ENCODE measurements at places on chromosomes 3 and 15.

DNA sequence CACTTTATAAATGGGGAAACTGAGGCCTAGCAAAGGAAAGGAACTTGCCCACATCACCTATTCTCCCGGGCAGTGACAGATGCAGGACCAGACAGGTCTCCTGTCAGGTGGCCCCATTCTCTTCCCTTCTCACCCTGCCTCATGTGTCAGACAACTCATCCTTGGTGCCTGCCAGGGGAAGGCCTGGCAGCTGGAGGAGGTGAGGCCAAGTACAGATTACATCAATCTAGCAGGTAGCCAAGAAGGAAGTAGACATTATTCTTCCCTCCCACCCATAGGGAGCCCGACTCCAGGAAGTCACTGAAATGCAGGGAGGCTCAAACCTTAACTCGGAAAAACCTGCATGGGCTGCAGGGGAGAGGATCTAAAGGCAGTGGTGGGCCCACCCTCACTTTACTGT is 39.6 kb downstream of the DAPK2 start:
- no peak for DNase-seq

- DNase-seq = peak; percentile 69
These were observed 68.8 kb downstream of the SCN5A start for GRCh38 chr3:38580450-38581382.

GRCh38 chr3:29026286-29026685 is 254.6 kb upstream of the RBMS3 start:
- DNase-seq = no peak

- DNase-seq = no peak
These were observed 657 bp downstream of the PATL2 start for GRCh38 chr15:44710236-44711095.

- no peak for DNase-seq
These were observed 283.8 kb upstream of the NR2F2 start for GRCh38 chr15:96046620-96047240.

GRCh38 chr15:84081391-84082168 is 154.0 kb upstream of the GOLGA6L4 start:
- no peak for DNase-seq

- DNase-seq = no peak
These were observed 104.7 kb downstream of the UNC13C start for GRCh38 chr15:54082836-54083492.

DNA sequence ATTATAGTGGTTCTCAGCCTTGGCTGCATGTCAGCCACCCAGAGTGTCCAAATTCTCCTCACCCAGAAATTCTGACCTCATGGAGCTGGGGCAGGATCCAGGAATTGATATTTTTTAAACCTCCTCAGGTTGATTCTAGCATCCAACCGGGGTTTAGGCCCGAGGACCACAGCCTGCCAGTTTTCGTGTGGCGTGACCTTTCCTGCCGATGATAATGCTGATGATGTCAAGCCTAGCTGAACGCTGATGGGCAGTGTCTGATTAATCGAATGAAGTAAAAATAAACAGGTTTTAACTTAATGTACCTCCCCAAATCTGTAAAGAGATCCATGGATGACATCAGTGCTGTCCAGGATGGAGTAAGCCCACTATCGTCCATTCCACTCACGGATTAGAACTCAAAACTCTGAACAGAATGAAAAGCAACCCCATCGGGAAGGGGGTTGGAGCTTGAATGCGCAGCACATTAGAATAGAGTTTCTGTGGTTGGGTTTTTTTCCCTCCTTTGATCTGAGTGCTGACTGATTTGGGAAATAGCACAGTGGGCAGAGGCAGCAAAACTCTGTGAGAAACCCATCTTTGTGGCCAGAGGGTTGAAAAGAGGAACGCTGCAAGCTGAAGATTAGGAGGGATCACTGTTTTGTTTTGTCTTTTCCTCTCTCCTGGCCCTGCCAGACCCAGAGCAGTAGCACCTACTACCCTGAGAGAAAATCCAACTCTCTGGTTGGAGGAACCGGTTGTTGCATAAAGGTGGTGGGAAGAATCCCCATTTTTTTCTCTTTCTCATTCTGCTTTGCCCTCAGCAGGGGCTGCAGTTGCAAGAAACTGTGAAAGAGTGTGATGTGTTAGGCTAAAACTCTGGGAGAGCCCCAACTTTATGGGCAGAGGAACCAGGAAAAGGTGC is 153.9 kb downstream of the APBA2 start:
- no peak for DNase-seq

GRCh38 chr3:66851894-66852613 is 146.1 kb upstream of the KBTBD8 start:
- no peak for DNase-seq

DNA sequence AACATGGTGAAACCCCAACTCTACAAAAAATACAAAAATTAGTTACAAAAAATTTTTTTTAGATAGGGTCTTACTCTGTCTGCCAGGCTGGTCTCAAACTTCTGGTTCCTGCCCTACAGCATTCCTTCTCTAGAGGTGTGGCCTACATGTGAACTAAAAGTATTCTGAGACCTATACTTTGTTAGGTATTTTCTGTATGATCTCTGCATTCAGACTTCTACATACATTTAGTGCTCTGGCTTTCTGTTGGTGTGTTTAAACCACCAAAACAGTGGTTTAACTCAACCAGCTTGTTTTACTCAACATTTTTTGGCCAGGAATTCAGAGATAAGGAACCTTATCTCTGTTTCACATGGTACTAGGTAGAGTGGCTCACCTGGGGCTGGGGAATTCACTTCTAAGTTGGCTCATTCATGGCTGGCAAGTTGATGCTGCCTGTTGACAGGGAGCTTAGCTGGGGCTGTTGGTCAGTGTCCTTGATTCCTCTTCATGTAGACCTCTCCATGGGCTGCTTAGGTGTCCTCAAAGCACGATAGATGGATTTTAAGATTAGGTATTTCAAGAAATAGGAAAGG is 41.4 kb upstream of the BSN start:
- DNase-seq = no peak

DNA sequence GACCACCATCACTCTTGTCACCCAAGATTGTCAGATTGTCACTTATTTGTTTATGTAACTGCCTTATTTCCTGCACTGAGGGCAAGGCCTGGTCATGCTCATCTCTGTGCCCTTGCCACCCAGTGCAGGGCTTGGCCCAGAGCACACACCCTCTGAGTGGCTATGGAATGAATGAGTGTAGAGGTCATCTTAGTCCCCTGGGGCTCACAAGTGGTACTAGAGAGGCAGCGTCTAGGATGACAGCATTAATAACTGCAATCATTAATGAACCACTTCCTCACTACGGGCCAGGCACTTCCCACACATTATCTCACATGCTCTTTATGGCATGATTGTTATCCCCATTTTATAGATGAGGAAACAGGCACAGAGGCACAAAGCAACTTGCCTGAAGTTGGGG is 117.0 kb downstream of the SMAD6 start:
- peak; percentile 11 for DNase-seq

DNA sequence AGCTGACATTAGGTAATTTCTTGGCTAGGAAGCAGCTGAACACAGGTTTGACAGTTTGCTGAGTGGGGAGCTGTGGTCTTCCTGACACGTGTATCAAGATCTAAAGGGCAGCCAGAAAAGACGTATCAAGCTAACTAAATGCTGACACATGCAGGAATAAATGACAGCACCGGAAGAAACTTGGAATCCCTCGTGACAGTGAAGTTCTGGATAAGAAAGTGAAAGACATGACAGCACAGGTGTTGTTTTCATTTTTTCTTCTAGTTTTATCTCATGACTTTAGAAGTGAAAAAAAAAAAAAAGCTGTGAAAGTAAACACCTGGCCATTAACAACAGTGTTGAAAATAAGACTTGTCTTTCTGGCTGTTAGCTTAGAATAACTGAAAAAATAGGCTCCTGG is 48.7 kb downstream of the FGF7 start:
- no peak for DNase-seq

- DNase-seq = no peak
These were observed 188.1 kb downstream of the CHST2 start for GRCh38 chr3:143307613-143308183.

DNA sequence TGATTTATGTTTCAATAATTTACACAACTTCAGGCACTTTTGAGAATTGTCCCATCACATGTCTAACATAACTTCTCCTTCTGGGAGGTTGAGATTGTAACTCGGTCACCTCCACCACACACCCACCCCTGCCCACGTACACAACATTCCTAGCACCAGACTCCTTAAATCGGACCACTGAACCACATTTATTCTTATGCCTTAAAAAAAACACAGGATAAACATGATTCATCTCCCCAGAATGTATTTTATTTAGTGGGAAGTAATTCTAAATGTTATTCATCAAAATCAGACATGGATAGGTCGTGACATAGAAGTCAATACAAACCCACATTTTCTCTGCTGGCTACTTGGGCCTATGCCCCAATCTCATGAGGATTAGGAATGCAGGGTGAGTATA is 3.0 kb downstream of the SNTN start:
- DNase-seq = no peak

DNA sequence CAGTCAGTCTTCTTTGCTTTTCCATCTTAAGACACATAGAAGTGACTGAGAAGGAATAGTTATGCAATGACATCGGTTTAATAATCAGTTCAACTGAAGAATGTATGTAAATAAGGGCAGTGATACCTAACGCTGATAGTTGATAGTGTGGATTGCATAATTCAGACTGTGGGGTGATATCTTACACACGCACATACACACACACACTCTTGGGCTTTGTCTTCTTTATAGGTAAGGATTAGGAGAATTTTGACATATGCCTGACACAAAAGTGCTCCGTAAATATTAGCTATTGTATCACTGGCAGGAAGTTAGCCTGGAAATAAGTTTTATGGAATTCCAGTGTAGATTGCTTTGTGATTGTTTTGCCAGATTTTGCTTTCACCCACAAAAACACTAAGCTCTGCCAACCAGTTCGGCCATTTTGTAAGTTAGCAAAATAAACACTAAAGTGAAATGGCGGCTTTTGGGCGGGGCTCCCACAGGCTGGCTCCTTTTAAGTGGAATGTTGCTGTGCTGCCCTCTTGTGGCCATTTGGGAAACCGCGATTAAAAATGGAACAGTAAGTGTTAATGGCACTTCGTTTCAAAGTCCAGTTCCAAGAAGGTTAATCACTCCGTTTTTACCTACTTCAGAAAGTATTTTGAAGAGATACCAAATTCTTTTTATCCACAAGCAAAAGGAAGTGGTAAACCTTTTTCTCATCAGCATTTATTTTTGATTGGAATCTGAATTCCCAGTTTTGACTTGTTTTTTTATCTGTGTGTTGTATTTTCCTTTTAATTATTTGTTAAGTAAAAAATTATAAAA is 17.7 kb downstream of the CHD2 start:
- DNase-seq = peak; percentile 98

GRCh38 chr3:71066849-71067261 is 516.7 kb downstream of the FOXP1 start:
- DNase-seq = no peak

GRCh38 chr3:29083081-29083480 is 197.8 kb upstream of the RBMS3 start:
- DNase-seq = no peak

DNA sequence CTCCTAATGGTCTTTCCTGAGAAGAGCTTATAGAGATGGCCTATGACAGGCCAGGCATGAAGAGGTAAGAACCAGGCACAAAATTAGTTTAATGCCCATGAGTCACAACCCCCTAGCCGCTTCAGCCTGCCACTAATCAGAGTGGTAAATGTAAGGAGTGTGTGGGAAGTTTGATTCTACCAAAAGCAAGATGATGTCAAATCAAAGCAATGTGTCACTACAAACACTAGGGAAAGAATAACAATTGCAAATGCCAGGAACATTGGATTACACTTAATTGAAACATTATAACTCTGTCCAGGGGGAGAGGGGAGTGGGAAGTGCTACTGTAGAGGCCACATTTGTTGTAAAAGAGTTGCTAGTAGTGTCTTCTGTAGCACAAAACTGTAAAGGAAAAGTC is 596.6 kb upstream of the AGTR1 start:
- no peak for DNase-seq

- no peak for DNase-seq
These were observed 7.3 kb downstream of the NEK4 start for GRCh38 chr3:52763466-52763865.

DNA sequence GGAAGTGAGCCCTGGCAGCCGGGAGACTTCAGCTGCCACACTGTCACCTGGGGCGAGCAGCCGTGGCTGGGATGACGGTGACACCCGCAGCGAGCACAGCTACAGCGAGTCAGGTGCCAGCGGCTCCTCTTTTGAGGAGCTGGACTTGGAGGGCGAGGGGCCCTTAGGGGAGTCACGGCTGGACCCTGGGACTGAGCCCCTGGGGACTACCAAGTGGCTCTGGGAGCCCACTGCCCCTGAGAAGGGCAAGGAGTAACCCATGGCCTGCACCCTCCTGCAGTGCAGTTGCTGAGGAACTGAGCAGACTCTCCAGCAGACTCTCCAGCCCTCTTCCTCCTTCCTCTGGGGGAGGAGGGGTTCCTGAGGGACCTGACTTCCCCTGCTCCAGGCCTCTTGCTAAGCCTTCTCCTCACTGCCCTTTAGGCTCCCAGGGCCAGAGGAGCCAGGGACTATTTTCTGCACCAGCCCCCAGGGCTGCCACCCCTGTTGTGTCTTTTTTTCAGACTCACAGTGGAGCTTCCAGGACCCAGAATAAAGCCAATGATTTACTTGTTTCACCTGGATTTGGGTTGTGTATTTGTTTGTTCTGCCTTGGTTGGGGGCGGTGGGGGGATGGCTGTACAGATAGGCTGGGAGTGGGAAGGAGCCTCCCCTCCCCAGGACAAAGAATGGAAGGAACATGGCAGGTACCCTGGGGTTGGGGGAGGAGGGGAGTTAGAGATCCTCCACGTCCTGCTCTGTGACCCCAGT is 2.9 kb upstream of the GRM2 start:
- DNase-seq = peak; percentile 38

DNA sequence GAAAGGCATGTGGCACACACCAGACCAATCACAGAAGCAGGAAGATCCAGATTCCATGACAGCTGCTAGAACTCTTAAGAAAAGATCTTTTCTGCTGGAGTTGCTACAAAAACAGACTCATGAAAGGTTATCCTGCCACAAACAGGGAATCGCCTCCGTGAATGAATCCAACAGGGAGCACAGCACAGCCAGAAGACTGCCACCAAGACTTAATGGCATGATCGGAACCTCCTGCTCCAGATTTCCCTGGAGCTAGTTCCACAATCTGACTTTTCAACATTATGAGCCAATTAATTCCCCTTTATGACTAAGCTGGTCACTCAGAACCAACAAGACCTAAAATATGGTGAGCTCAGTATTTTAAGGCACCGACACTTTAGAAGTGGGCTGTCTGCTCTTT is 232.5 kb downstream of the FOXP1 start:
- no peak for DNase-seq

GRCh38 chr3:51354731-51355615 is 30.1 kb upstream of the MANF start:
- DNase-seq = no peak

DNA sequence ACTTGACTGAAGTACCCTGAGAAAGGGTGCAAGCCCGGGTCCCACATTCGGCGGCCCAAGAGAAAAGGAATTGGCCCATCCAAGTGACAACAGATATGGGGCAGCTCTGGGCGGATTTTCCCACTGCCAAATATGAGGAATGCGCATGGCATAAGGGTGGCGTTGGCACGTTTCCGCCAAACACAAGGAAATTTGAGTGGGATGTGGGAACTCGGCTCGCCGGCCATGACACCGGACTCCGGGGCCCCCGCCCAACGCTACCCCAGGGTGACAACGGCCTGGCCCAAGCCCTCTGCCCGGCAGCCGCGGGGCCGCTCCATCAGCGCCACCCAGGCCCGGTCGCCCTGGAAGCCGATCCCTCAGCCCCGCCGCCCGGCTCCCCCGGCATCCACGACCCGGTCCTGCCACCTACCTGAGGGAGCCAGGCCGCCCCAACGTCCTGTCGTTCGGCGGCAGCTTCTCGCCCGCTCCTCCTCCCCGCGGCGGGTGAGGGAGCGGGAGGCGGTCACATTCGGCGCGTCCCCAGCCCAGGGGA is 449 bp downstream of the RAF1 start:
- peak; percentile 78 for DNase-seq

- no peak for DNase-seq
These were observed 716 bp downstream of the SELENOS start for GRCh38 chr15:101276501-101277037.

All from suprapubic skin (tissue), 4 donors.